ENCODE measurements at places on chromosomes 1 and 21. TPM values are rescaled to one million over a fixed set of nuclear protein-coding genes. Genes with fewer than 3 reads are reported as not detected.

DNA sequence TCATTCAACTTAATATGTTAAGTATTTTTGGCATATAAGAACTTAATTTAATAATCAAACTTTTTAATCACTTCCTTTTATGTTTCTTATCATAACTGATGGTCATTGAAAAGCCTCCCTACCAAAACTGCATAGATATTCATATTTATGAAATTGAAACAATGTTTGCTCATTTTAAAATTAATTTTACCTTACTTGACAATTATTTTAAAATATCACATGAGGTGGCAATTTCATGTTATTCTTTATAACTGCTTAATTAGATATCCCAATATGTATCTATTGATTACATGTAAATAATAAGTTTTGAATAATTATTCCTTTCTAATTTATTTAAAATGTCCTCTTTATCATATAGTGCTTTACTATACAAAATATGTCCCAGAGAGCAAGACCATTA is 266.1 kb upstream of the NRIP1 start:
- DNase-seq, result no peak

Gene AMPD1
- not detected for total RNA-seq

- DNase-seq, result no peak
Measured at GRCh38 chr1:29289493-29289892, 53.2 kb downstream of the PTPRU start.

Gene PLEKHN1
- 2.4 TPM for total RNA-seq

Gene FCER1G
- 0.91 TPM for total RNA-seq

GRCh38 chr1:184056921-184057555 is 5.5 kb downstream of the TSEN15 start:
- DNase-seq, result peak; percentile 85

- no peak for DNase-seq
Measured at GRCh38 chr1:206663362-206663761, 21.3 kb upstream of the MAPKAPK2 start.

Gene ZNF669
- total RNA-seq, result 9.4 TPM

Gene PLA2G4A
- 1.9 TPM for total RNA-seq

DNA sequence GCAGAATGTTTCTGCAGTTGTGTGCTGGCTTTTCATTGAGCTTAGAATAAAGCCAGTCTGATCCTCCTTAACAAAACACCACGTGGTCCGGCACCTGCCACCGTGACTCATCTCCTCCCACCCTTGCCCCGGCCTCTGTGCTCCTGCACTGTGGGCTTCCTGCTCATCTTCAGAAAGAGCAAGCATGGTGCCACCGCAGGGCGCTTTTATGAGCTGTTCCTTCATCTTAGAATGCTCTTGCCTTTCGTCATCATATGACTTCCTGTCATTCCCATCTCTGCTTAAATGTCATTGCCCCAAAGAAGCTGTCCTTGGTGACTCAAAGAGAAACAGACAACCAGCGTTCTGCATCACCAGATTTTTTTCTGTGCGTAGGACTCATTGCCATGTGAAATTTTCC is 117.8 kb downstream of the HHAT start:
- DNase-seq, result peak; percentile 22

DNA sequence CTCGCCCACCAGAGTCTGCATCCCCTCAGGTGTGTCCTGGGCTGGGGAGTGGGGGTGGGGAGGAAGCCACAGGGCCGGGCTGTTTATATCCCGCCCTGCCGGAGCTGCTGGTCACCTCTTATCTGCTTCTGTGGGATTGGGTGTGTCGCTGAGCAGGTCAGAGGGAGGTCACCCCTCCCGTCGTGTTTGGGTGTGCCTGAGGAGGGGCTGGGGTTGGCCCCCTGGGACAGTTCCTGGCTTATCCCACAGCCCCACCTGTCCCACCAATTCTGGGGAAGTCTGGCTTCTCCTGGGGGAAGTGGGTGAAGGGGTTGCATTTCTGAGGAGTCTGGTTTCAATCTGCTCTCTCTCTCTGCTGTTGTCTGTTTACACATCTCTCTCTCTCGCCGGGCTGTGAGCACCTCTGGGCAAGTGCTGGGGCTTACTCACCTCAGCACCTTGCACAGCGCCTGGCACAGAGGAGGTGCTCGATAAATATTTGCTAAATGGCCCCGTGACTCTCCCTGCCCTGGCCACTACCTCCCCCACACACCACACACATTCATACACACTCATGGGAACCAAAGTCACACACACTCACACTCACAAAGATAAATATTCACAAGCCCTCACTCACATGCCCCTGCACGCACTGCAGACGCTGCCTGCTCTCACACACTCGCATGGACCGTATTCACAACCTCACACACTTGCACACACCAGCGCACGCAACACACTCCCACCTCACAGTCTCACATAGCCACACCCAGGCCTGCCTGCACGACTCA is 8.3 kb downstream of the ELF3 start:
- no peak for DNase-seq

DNA sequence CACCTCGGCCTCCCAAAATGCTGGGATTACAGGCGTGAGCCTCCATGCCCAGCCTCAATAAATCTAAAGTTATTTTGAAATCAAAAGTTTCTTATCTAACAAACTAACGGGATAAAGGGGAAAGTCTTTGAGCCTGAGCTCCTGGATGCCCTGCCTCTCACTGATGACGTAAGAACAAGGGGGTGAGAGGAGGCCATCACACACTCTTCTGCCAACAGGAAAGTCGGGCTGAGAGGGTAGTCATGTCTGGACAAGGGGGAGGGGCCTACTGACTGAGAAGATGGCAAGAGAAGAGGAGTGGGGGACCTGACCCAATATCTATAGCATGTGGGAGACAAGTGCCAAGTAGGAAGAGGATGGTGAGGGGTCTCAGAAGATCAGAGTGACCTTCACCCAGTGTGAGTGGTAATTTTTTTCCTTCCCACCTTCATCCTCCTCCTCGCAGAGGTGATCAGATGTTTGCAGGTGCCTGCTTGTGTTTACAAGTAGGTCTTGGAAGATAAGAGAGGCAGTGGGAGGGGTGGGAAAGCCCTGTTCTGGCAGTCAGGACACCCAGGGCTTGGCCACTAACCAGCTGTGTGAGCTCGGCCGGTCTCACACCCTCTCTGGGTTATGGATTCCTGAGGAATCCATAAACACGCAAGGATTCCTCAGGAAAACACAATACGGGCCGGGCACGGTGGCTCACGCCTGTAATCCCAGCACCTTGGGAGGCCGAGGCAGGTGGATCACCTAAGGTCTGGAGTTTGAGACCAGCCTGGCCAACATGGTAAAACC is 9.6 kb downstream of the UQCRHL start:
- peak; percentile 36 for DNase-seq

- DNase-seq, result peak; percentile 95
Measured at GRCh38 chr1:17874231-17874630, 119.1 kb downstream of the ACTL8 start.

GRCh38 chr1:209797978-209798639 is 7.8 kb downstream of the IRF6 start:
- DNase-seq, result peak; percentile 53

Gene SLX9
- total RNA-seq, result 26.0 TPM

GRCh38 chr1:93200086-93200620 is 19.6 kb downstream of the CCDC18 start:
- DNase-seq, result no peak

Gene IGFN1
- total RNA-seq, result not detected

DNA sequence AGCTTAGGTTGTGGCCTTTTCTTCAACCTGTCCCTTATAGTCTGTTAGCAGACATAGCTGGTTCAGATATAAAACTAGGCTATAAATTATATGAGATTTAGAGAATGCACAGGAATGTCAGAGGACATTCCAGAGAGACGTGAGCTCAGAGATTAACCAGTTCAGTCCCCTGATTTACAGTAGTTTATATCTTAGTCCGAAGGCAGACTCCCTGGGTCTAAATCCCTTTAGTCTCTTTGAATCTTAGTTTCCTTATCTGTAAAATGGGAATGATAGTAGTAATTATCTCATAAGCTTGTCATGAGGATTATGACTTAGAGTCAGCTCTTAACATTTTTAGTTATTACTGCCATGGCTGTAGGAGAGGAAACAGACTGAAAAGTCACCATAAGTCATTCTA is 45.5 kb upstream of the PLXNA2 start:
- DNase-seq, result no peak

DNA sequence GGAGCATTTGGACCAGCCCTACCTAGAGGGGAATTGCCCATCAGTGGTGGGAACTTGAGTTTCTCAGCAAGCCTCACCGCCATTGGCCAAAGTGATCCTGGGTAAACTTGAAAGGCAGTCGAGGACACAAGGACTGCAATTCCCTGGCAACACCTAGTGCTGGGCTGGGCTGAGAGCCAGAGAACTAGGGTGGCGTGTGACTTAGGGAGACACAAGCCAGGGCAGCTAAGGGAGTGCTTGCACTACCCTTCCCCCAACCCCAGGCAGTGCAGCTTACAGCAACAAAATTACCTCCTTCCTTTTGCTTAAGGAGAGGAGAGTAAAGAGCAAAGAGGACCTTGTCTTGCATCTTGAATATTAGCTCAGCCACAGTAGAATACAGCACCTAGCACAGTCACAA is 176.9 kb upstream of the PRMT6 start:
- DNase-seq, result no peak

DNA sequence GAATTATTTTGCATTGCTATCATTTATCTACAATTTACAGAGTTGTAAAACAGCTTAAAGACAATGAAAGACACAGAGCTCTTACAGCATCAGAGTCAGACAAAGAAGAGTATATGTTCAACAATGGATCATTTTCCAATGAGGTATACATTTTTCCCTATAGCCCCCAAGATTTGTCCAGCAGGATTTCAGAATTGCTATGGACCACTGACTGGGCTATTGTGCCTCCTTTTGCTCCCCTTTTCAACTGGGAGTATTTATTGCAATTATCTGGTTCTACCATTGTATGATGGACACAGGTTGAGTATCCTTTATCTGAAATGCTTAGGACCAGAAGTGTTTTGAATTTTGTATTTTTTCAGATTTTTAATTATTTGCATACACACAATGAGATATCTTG is 62.5 kb upstream of the DNAH14 start:
- no peak for DNase-seq

DNA sequence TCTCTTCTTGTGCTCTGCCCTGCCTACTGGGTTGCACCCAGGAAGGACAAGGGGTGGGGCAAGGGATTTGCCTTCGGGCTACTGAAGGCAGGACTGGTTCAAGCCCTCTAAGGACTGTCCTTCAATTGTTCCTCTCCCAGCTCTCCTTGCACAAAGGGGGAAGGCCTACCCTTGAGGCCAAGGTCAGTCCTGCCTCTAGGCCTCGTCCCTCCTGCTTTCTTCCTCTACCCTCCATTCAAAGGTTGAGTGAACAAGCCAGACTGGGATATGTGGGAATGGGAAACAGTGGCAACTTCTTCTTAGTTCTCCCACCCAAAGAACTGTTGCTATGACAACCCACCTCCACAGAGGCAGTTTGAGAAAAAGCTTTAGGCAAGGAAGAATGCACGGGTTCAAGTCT is 2.7 kb downstream of the LURAP1 start:
- no peak for DNase-seq

Gene CYP4A22
- not detected for total RNA-seq

Gene CDC14A
- total RNA-seq, result 4.9 TPM

GRCh38 chr1:41411229-41411628 is 50.0 kb downstream of the FOXO6 start:
- DNase-seq, result no peak

DNA sequence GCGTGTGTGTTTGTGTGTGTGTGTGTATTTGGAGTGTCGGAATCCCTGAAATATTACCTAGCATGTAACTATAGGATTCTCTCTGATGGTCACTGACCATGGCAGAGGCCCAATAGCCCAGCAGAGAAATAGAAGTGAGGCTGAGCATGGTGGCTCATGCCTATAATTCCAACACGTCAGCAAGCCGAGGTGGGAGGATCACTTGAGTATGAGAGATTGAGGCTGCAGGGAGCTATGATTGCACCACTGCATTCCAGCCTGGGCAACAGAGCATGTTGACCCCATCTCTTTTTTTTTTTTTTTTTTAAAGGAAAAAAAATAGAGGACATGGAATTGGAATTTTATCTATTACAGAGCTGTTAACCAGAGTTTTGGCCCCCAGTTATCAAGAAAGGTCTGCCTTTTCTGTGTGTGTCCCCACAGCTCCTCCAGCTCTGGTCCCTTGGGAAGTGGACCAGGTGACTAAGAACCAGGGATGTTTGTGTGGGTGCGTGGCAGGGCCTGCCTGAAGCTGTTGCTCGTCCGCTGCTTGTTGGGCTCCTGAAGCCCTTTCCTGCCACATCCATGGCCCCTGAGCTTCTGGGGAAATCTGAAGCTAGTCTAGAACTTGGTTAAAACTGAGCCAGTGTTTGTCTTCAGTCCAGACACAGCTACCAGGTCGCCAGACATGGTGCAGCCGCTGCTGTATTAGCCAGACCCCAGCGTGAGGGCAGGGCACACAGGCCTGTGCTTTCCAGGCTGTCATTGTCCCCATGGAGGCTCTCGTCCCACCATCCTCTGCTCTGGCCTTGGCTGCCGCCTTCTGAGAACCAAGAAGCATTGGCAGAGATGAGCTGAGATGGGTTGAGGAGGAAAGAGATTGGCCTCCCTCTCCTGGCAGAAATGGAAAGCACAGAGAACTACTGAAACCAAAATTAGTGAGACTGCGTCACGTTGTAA is 25.5 kb downstream of the CAPN9 start:
- peak; percentile 34 for DNase-seq

- no peak for DNase-seq
Measured at GRCh38 chr1:118933051-118933781, 54.9 kb downstream of the TBX15 start.

DNA sequence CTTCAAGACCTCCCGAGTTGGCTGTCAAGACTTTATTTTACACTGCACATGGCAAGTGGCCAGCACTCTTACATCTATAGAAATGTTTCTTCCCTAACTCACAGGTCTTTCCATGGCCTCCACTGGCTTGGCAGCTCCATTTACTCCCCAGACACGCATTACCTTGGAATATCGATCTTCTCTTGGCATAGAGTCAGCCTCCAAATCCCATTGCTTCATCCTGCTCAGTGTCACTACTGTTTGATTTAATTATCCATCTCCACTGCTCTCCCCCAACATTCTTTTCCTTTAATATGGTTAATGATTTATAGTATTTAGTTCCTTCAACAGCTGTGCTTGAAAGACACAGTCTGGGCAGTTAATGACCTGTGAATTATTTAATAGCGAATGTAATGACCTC is 241.2 kb upstream of the MAP1LC3C start:
- no peak for DNase-seq

Gene RAB3B
- total RNA-seq, result 49.2 TPM

- no peak for DNase-seq
Measured at GRCh38 chr1:209384710-209385550, 198.6 kb upstream of the CAMK1G start.

DNA sequence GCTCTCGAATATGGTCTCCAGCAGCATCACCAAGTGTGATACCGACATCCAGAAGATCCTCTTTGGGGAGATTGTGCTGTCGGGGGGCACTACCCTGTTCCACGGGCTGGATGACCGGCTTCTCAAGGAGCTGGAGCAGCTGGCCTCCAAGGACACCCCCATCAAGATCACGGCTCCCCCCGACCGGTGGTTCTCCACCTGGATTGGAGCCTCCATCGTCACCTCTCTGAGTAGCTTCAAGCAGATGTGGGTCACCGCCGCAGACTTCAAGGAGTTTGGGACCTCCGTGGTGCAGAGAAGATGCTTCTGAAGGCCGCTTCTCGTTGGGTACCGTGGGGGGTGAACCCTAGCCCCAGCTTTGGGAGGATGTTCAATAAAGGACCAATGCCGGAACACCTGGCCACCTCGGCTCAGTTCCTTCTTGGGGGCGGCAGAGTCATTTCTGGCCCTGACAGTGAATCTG is 1.3 kb downstream of the ACTRT2 start:
- DNase-seq, result no peak

Gene MFSD2A
- 2.9 TPM for total RNA-seq

GRCh38 chr1:43058545-43059360 is 100.1 kb upstream of the SLC2A1 start:
- peak; percentile 41 for DNase-seq

Measured in astrocyte (in vitro differentiated cells and primary cell).